ENCODE measurements at places on chromosomes 7 and 10.

DNA sequence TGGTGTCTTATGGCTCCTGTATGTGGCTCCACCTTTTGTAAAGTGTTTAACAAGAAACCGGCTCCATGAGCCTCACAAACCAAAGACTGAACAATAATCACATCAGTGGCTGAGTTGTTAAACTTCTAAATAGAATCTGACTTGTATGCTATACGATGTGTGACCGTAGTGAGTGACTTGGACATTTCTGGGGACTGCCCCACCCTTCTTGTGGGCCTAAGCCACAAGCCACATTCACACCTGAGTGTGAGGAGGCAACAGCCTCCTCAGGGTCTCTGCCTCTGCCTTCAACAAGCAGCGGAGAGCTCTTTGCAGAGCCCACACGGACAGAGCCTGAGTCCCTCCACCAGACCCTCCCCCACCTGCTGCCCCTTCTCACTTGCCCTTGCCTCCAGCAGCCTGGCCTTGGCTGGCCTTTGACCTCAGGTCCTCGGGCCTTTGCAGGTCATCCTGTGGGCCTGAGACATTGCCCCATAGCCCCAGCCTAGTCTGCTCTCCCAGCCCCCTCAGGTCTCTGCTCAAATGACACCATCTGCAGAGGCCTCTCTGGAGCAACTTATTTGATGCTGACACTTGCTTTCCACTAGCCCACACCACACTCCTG, 156.8 kb upstream of the TNS3 start:
- no peak for DNase-seq

DNA sequence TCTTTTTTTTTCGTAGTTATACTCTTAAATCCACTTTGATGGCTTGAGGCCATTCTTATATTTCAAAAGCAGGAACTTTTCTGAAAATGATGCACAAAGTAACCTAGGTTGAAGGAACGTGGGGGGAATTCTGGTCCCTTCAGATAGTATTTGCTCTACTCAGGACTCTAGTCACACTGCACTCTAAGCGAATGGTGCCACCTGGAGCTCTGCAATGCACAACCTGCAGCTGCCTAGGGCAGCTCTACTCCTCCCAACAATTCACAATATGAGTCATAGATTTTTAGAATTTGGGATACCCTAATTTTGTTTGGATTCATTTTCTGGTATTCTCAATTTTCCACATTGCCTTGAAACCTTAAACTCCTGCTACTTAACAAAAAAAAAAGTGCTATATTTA, 17.3 kb downstream of the SYPL1 start:
- no peak for DNase-seq

GRCh38 chr7:75039166-75039565, 34.4 kb downstream of the RCC1L start:
- DNase-seq, result no peak

GRCh38 chr10:30127120-30127541, 67.7 kb upstream of the JCAD start:
- DNase-seq, result no peak

- no peak for DNase-seq
Measured at GRCh38 chr7:128389085-128389617, 20.6 kb downstream of the IMPDH1 start.

DNA sequence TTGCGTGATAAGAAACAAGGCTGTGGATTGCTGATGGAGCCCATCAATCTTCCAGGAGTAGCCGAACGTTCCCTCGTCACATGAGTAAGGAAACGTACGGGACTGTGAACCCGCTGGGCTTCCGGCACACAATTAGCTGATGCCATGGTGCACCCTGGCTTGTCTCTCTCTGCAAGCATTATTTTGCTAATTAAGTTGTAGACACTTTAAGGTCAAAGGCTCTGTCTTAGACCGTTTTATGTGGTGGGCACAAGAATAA, 50.9 kb downstream of the ADARB2 start:
- no peak for DNase-seq

- no peak for DNase-seq
Measured at GRCh38 chr10:3693022-3693697, 91.8 kb downstream of the KLF6 start.

- no peak for DNase-seq
Measured at GRCh38 chr10:11329062-11329673, 282.3 kb downstream of the USP6NL start.

- DNase-seq, result no peak
Measured at GRCh38 chr10:110618230-110618610, 25.9 kb upstream of the RBM20 start.

- no peak for DNase-seq
Measured at GRCh38 chr7:1275451-1276381, 43.0 kb downstream of the UNCX start.

GRCh38 chr10:54441275-54441674, 359.8 kb downstream of the PCDH15 start:
- DNase-seq, result no peak

- DNase-seq, result no peak
Measured at GRCh38 chr7:82156168-82156567, 287.4 kb downstream of the CACNA2D1 start.

GRCh38 chr10:58932126-58932525, 244.3 kb upstream of the PHYHIPL start:
- no peak for DNase-seq

DNA sequence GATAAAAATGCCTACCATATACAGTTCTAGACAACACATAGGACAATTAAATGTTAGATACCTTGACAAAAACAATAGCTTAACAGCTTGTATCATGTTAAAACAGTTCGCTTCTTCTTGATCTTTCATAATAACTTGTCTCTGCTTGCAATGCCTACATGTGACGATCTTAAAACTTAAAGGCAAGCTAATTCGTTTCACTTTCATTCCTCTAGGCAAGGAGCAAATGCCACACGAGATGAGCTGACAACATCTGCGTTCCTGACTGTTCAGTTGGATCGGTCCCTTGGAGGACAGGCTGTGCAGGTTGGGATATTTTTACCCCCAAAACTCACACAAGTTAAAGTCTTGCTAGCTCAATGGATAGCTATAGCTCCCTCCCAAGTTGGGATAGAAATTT, 51.6 kb upstream of the ARL4A start:
- DNase-seq, result no peak

- DNase-seq, result no peak
Measured at GRCh38 chr7:110432061-110432553, 658.8 kb upstream of the LRRN3 start.

GRCh38 chr7:117010375-117011133, 57.3 kb downstream of the ST7 start:
- DNase-seq, result no peak

GRCh38 chr10:3665316-3665908, 119.6 kb downstream of the KLF6 start:
- DNase-seq, result no peak

GRCh38 chr10:86520871-86521677, 518 bp downstream of the WAPL start:
- no peak for DNase-seq

- no peak for DNase-seq
Measured at GRCh38 chr10:86250399-86250798, 116.2 kb downstream of the GRID1 start.

DNA sequence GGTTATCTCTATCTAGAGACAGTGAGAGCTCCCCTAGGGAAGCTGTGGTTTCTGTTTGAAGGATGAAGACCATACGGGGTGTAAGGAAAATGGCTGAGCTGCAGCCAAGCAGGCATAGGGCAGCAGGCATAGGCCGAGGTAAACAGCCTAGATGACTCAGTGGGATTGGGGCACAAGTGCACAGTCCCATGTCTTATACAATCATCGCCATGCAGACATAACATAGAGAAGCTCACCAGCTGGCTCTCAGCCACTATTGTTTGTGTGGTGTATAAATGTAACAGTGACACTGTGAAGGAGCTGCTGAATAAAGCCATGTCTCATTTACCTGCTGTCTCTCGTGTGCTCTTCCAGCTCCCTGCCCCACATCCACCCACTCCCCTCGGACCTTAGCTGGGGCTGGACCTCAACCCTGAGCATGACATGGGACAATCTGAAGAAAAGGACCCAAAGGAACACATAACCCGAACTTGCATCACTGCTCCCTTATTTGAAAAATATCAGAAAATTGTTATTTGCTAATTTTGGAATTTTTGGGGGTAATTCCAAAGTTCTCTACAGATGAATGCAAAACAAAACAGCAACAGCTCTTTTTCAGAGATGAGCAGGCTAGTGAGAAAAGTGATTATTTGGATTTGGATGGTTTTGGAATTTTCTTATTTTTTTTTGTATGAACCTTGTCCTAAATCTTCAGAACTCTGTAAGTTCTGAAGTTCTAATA, 582.7 kb downstream of the REEP3 start:
- no peak for DNase-seq

- no peak for DNase-seq
Measured at GRCh38 chr10:125154529-125154928, 5.8 kb downstream of the CTBP2 start.

DNA sequence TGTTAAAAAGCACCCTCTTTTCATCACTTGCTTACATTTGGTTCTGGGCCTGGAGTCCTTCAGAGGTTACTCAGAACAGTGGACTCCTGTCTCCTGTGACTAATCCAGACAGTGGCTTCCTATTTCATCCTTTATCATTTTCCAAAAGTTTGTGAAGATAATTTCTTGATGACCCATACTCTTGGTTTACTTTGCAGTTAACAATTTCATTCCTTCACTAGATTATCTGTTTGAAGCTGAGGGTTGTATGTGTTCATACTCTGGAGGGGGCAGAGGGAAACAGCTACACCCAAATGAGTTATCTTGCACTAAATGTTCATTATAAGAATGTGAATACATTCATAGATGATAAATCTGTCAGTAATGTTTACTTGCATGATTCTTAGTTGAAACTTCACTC, 124.7 kb downstream of the ZNF248 start:
- no peak for DNase-seq

- no peak for DNase-seq
Measured at GRCh38 chr7:15046861-15047260, 144.3 kb upstream of the DGKB start.

DNA sequence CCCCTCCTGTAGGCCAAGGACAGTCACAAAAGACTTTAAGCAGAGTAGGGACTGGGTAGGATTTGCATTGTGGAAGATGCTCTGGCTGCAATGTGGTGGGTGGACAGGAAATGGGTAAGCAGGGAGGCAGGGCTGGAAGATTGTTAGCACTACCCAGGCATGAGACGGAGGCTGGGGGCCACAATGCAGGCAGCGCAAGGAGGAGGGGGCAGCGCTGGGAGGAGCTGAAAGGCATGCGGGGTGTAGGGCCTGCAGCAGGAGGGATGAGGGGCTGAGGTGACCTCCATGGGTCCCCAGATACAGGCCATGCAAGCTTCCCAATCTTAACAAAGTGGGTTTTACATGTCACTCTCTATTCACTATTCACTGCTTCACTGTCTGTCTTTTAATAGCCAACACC, 213.1 kb downstream of the CXCL12 start:
- no peak for DNase-seq

DNA sequence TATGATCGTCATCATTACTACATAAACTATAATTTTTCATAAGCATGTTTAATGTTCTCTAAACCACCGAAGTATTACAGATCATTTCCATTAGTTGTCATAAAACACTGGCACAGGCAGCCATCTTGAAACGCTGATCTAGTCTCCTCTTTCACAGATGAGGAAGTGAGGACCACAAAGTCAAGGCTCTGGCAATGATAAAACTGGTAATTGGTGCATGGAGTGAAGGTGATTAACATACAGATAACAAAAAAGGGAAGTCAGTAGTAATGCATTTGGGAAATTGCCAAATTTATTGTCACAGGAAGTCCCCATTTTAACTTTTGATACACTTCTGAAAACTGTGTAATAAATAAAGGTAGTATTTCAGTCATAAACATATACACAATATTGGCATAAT, 49.3 kb downstream of the FBXL13 start:
- no peak for DNase-seq

GRCh38 chr10:67705921-67706320, 9.9 kb upstream of the CTNNA3 start:
- no peak for DNase-seq

GRCh38 chr7:74302745-74303221, 13.6 kb downstream of the CLIP2 start:
- DNase-seq, result no peak

DNA sequence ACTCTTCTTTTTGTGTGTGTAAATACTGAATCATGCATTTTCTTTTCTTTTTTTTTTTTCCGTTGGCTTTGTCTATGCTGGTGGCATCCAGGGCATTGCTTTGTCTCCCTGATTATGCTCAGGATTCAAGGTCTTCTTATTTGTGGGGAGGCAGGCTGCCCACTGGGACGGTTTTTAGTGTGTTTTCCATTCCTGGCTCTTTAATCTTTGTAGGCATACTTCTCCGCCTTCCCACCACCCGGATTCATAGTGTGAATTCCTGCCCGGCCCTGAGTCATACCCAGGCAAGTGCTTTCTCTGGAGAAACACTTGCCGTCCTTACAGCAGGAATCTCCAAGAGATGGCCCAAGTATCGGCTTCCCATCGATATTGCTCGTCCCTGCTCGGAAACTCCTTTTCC, 5.2 kb downstream of the ZNF655 start:
- DNase-seq, result no peak

DNA sequence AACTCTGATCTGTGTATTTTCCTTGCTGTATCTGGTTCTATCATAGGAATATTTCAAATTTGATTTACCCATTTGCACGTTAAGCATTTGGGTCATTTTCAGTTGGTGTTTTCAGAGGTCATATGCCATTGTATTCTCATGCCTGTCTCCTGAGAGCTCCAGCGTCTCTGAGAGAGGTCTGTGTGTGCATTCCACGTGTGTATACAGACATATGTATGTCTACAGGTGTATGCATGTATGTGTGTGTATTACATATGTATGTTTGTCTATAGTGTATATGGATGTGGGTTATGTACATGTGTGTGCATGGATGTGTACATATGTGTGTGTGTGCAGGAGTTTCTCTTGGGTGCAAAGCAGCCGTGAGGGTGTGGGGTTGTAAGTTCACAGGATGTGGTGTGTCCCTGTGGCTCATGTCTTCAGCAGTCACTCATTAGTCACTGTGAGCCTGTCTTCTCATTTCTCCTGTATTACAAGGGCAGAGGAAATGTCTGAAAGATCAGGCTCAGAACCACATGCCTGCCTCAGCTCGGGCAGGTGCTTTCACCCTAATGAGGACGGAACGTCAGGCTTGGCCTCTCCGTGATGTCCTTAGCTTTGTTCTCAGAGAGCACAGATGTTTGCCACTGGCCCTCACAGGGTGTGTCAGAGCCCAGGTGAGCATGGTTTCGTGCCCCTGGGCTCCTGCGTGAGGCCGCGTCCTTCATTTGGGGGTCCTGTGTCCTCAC, 101.6 kb downstream of the NKX6-2 start:
- DNase-seq, result no peak

DNA sequence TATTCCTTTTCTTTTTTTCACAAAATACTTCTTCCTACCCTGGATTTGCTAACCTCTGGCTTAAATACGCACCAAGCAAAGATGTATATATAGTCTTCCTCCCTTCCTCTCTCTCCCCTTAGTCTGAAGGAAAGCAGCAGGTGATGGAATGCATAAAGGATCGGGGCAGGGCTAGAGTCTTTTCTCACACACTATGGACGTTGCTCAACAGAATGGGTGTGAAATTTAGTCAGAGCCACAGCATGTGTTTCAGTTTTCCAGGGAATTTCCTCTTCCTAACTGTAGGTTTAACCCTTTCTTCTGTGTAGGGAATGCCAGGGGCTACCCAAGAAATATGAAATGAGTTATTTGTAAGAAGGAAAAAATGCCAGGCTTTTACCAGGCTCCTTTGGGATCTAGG, 71.4 kb upstream of the NFKB2 start:
- DNase-seq, result no peak

Data from stimulated activated CD8-positive, alpha-beta memory T cell treated with anti-CD3 and anti-CD28 coated beads, Interleukin-4, amount 100 ng/mL, for 1 hour (primary cell).